ENCODE measurements at places on chromosomes 13 and 19.

GRCh38 chr13:114078461-114079451 is 53.7 kb downstream of the RASA3 start:
- DNase-seq = no peak

DNA sequence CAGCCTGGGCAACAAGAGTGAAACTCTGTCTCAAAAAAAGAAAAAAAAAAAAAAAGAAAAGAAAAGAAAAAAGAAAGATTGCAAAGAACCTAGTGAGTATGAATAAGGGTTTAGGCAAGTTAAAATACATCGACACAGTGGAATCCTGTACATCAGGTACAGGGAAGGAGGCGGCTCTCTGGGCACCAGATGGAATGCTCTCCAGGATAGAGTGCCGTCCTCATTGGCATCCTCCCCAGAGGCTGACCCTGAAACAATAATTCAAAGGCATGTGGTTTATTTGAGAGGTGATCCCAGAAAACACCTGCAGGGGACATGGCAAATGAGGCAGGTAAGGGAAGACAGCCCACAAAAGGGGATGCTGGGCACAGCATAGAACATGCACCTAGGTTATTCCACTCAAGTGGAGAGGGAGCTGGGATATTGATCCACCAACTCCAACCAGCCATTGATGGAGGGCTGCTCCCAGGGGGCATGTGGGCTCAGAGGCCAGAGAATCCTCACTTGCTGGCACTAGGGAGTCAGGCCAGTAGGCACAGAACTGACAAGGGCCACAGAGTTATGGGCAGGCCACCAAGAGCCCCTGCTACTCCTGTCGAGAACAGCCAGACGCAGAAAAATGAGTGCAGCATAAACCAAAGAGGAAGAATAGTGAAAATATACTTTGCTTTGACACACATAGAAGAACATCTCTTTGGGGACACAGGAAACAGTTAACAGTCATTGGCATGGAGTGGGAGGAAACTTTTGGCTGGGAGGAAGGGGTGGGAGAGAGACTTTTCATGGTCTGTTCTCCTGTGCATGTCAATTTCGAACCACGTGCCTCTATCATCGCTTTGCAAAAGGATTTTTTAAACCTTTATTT is 4.2 kb downstream of the TSPAN16 start:
- no peak for DNase-seq

- DNase-seq = no peak
These were observed 11.6 kb downstream of the REXO1 start for GRCh38 chr19:1836458-1837221.

DNA sequence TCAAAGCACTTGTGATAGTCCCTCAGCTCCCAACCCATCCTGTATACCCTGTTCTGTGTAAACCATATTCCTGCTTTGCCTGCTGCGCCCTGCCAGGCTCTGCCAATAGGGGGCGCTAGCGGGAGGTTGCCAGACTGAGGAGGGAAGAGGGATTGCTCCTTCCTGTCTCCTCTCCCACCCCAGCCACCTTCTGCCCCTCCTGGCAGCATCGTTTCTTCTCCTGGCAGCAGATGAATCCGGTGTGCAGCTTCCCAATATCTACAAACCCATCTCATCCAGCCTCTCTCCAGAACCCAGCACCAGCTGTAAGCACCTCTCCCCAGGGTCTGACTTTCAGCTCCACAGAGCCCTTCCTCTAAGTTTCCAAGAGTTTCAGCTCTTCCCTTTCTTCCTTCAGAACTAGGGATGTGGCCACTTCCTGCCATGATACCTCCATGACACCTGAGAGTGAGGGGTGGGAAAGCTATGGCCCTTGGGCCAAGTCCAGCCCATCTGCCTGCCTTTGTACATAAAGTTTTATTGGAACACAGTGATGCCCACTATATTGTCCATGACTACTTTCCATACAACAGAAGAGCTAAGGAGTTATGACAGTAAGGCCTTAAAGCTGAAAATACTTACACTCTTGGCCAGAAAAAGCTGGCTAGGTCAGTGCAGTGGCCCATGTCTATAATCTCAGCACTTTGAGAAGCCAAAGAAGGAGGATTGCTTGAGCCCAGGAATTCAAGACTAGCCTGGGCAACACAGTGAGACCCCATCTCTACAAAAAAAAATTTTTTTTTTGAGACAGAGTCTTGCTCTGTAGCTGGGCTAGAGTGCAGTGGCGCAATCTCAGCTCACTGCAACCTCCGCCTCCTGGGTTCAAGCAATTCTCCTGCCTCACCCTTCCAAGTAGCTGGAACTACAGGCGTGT is 34.5 kb upstream of the ATP1A3 start:
- no peak for DNase-seq

GRCh38 chr13:93307136-93307535 is 80.5 kb downstream of the GPC6 start:
- DNase-seq = no peak

GRCh38 chr19:1146858-1147780 is 26.9 kb downstream of the SBNO2 start:
- no peak for DNase-seq

DNA sequence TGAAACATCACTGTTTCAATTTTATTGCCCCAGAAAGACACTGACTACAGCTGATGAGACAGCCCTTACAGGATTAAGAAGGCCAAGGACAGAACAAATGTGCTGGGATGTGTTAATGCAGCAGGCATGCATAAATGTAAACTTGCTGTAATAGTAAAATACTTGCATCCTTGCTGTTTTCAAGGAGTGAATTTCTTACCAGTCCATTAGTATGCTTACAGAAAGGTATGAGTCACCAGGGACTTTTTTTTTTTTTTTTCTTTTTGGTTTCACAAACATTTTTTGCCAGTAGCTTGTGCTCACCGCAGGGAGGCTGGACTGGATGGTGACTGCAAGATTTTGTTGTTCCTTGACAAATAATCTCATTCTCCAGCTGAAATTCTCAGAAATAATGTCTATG is 55.1 kb downstream of the GPR180 start:
- no peak for DNase-seq

DNA sequence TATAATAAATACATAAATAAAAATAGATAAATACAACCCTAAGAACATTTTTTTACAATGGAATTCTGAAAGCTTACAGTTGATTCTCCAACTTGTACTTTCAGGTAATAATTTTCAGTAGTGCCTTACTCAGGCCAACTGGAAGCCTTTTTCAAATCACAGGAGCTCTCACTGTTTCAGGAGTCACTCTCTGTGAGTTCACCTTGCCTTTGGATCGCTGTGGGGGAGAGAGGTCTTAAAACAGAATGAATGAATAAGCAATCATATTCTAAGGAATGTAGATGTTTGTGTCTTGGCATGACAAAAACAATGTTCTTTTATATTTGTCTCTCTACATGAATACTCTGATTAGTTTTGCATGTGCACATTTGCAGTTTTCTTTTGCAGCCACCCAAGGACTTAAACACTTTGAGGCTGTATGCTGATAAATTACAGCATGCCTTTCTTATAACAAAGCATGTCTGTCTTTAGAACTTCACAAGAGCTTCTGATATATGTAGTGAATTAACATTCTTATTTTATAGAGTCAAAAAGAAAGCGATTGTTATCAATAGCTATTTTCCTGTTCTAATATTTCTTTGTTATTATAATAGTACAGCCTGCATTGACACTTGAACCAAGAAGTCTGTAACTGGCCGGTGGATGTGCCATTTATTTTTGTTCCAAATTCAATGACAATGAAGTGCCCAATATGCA is 1111.5 kb upstream of the ATXN8OS start:
- no peak for DNase-seq

DNA sequence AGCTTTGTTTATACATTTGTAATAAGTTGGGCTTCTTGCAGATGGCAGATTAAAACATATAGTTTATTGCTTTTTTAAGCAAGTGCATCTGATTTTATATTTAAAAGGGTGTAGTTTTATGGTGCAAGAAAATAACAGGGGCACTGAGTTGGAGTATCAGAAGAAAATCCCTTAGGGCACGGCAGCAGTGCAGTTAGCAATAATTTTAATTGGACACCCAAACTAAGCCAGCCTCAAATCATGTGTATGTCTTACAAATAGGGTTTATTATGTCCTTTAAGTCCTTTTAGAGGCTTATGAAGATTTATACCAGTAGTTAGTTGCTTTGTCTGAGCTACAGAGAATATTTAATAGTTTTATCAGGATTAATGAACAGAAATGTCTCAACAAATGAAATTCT is 57.5 kb downstream of the GPC6 start:
- DNase-seq = no peak

- DNase-seq = no peak
These were observed 124.3 kb upstream of the STARD13 start for GRCh38 chr13:33409673-33410510.

- DNase-seq = no peak
These were observed 143.2 kb downstream of the KATNAL1 start for GRCh38 chr13:30164146-30164545.

DNA sequence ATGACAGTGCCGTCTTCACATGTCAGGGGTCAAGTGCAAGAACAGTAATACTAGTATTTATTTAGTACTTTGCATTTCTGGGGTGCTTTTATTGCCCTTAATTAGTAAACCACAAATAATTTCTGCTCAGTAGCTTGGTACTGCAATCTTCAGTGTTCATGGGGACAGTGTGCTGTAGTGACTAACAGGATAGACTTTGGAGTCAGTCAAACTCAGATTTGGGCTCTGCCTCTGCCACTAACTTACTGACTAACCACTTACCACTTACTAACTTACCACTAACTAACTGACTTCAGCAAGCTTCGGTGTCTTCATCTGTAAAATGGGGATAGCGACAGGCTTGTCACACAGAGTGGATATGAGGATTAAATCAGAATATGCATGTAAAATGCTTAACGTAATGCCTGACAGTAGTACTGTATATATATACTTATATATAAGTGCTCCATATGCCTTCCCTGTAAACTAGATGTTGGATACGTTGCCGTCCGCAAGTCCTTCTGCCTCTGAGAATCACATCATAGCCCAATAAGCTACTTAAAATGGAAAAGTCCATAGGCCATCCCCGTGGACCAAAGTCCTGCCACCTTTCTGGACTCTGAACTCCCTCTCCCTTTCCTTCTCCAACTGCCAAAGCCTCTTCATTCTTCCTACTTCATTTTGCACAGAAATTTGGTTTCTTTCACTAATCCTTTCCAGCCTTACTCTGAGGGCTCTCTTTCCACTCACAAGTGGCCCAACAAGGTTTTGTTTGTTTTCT is 158.1 kb downstream of the ZIC5 start:
- no peak for DNase-seq

GRCh38 chr13:108993346-108993745 is 363.9 kb downstream of the MYO16 start:
- no peak for DNase-seq

DNA sequence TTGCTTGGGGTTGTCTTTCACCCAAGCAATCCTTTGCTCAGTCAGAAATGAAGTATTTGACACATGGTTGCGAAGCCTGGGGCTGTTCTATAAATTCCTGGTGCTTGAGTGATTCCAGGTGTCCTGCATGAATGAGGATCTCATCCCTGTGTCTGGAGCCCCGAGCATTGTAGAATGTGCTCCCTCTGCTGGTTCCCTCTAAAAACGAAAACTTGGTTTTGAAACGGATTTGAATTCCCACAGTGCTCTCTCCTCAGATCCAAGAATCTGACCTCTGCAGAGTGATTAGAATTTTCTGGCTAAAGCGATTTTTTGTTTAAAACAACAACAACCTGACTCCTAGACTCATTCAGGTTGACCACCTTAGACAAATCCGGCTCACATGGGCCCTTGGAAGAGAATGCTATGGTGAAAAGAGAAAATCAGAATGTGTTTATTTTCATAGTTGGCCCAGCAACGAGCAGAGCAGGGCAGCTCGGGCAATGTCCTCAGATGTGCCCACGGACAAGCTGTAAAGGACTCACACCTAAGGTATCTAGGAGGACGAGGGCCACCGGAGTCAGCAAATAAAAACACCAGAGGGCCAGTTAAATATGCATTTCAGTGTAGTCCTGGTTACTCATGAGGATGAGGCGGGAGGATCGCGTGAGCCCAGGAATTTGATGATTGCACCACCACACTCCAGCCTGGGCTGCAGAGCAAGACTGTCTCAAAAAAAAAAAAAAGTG is 8.7 kb upstream of the ATP12A start:
- peak; percentile 64 for DNase-seq

DNA sequence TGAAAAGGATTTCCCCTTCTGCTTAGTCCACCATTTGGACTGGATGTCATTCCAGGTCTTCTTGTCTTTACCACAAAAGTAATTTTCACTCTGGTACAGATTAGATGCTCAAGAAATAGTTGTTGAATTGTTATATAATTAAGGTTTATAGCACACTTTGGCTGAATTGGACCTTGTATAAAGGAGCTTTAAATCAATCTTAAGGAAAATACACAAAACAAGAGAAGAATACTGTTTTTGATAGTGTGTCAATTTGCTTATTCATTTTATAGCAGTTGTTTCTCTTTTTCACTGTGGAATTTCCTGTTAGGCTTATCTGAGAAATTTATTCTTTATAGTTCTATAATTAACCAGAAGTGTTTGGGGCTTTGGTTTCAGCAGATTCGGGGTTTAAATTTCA is 62.7 kb upstream of the TDRD3 start:
- DNase-seq = no peak

- DNase-seq = peak; percentile 96
These were observed 81.2 kb downstream of the STARD13 start for GRCh38 chr13:33204130-33204927.

DNA sequence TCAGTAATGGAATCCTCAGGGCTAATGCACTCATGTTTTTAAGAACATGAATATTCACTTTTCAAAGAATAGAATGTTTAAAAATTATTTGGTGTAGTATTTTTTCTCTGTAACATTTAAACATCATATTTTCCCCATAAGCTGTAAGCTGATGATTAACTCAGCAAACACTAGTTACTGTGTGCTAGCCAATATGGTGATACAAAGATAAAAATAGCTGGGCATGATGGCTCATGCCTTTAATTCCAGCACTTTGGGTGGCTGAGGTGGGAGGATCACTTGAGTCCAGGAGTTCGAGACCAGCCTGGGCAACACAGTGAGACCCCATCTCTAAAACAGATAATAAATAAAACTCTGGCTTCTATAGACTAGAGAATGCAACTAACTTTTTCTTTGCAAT is 13.2 kb downstream of the RNF17 start:
- no peak for DNase-seq

GRCh38 chr13:42057918-42058530 is 9.6 kb downstream of the DGKH start:
- no peak for DNase-seq

DNA sequence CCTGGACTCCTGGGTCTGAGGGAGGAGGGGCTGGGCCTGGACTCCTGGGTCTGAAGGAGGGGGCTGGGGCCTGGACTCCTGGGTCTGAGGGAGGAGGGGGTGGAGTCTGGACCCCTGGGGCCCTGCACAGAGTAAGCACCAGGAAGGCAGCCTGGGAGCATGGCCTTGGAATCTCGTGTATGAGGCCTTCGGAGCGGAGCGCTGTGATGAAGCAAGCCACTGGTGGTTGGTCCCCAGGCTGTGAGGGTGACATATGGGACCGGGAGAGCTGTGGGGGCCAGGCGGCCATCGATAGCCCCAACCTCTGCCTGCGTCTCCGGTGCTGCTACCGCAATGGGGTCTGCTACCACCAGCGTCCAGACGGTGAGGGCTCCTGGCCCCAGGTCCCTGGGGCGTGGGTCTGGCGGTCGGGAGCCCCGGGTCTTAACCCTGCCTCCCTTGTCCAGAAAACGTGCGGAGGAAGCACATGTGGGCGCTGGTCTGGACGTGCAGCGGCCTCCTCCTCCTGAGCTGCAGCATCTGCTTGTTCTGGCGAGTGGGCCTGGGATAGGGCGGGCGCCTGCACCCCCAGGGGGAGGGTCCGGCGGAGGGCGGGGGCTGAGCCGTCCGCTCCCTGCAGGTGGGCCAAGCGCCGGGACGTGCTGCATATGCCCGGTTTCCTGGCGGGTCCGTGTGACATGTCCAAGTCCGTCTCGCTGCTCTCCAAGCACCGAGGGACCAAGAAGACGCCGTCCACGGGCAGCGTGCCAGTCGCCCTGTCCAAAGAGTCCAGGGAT is 918 bp downstream of the TMEM190 start:
- no peak for DNase-seq
